ENCODE measurements at places on chromosomes 4 and X.

GRCh38 chr4:24274381-24274941 lies 309.9 kb downstream of the DHX15 start:
- DNase-seq, result no peak

DNA sequence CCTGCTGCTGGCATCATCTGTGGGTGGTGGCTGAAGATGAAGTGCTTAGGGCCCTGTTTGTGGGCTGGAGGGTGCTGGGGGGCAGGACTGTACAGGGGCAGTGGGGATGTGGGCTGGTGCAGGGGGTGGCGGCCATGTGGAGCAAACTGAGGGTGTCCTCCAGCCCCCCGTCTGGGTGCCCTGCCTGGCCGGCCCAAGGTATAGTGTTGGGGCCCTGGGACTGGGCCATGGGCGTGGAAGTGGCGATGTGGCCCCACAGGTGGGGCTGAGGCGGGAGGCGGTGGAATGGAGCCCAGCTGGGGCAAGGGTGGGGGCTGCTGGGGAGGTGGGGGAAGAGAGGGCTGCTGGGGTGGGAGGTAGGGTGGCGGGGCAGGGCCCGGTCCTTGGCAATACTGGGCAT lies 9.5 kb upstream of the KDM5C start:
- no peak for DNase-seq

DNA sequence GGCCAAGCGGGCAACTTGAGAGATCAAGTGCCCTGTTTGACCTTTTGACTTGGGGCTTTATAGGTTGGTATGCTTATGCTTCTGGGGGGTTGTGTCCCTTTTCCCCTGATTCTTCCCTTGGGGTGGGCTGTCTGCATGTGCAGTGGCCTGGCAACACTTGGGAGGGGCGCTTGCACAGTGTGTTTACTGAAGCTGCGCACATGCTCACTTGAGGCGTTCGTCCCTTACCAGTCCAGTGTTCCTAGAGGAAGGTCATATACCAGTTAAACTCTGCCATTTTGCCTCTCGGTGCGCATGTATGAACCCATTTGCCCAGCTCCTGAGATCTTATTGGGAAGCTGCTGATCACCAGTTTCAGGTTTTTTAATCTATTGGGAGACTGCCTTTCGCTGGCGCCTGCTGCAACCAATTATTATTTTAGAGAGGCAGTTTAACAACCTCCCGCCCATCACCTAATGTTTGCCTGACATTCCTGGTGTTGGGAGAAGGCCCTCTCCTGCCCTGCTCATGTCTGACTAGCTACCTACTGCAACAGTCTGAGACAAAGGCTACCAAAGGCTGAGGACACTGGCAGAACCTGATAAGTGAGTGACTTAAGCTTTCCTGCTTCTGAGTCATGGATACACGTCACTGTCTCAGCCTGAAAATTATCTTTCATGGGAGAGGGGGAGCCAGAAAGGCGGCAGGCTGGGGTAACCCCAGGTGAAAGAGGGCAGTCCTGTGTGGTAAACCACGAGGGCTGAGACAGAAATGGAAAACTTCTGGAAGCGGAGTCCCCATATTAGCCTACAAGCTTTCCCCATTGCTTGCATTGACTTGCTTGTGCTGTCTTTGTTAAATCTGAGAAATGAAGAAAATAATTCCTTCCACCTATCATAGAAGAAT lies 97.6 kb downstream of the CPE start:
- DNase-seq, result no peak

DNA sequence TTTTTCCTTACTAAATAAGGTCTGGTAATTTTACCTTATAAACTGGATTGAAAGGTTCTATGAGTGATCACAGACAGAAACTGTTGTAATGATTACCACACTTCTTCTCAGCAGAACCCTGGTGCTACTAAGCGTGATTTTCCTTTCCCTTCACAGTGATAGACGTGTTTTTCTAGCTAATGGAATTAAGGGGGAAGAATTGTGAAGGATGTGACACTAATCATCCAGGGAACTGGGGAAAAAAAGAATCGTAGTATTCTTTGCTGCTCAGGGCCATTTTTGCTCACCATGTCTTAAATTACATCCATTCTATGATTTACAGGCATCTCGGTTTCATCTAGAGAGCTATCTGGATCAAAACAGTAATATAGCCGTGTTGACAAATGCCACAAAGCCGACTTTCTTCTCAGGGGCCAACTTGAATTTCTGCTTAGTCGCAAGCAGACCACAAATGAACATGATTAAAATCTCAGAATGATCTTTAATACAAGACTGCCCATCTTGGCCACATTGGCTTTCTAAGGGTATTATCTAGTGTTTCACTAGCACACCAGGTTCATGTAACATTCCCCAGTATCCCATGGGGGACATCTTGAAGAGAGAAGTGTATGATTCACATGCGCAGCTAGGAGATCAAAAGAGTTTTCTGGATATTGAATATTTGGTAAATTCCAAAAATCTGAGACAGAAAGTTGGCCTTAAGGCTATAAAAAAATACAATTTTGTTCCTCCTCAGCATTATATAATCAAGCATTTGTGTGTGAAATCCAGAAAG lies 154.0 kb downstream of the UGT8 start:
- DNase-seq, result no peak

- no peak for DNase-seq
These were observed 274.4 kb upstream of the VCX start for GRCh38 chrX:7568597-7568996.

DNA sequence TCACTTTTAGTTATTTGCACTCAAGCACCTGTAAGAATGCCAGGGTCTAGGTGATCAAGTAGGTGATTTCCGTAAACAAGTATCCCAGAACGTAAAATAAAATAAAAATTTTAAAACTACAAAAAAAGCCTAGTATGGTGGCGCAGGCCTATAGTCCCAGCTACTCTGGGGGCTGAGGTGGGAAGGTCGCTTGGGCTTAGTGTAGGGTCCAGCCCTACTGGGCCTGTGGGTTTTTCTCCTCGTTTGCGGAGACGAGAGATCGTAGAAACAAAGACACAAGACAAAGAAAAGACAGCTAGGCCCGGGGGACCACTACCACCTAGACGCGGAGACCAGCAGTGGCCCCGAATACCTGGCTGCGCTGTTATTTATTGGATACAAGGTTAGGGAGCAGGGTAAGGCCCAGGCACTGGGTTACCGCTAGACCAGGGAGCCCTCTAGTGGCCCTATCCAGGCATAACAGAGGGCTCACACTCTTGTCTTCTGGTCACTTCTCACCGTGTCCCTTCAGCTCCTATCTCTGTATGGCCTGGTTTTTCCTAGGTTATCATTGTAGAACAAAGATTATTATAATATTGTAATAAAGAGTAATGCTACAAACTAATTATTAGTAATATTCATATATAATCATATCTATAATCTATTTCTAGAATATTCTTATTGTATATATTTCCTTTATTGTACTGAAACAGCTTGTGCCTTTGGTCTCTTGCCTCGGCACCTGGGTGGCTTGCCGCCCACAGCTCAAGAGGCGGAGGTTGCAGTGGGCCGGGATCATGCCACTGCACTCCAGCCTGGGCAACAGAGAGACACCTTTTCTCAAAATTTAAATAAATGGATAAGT lies 38.4 kb downstream of the SAGE1 start:
- DNase-seq, result no peak

DNA sequence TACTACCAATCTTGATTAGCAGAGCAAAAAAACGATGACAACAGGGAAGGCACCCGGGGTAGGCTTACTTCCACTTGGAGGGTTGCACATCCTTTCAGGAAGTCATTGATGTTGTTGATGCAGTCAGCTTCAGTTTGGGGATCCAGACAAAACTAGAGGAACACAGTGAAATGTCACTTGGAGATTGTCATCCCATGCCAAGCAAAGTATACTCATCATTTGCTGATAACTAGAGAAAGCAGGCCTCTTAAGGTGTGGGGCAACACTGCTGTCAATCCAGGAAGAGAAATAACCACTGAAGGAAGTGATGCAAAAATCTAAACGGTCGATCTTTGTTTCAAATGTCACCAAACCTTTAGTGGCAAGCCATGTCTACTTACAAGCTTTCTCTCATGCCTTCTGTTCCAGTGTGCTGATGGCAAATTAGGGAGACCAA lies 1.4 kb downstream of the ARHGEF6 start:
- no peak for DNase-seq

DNA sequence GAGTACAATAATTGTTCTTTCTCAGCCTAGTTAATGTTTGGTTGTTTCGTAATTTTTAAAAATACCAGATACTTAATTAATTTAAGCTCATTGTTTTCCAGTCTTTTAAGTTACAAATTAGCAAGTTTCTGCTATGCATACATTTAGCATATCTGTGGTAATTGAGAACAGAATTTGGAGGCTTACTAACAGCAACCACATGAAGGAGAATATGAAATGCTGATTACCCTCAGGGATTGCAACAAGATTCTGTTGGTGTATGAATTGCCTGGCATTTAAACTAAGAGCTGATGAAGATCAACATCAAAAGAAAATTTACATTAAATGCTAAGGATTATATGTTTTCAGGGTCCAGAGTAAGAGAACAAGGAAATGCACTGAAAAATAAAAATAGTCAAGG lies 580.0 kb upstream of the INTU start:
- DNase-seq, result no peak

GRCh38 chr4:139969635-139970266 lies 184.2 kb downstream of the MAML3 start:
- DNase-seq, result no peak

DNA sequence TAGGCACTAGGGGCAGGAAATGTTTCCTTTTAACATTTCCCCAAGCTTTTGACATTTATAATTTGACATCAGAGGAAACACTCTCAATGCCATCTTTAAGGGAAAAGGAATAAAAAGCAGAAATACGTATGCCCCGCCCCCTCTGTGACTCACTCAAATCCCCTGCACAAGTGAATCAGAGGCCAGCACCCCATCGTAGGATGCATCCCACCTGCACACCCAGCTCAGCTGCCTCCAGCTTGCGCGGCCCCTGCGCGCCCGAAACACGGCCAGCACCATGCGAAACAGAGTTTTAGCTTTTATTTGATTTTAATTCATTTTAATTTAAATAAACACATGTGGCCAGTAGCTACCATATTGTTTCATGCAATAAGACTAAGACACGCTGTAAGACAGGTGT lies 29.5 kb downstream of the ABLIM2 start:
- no peak for DNase-seq

GRCh38 chrX:74520291-74520690 lies 94.1 kb downstream of the RLIM start:
- DNase-seq, result no peak

GRCh38 chr4:103645991-103646390 lies 73.8 kb downstream of the TACR3 start:
- no peak for DNase-seq

DNA sequence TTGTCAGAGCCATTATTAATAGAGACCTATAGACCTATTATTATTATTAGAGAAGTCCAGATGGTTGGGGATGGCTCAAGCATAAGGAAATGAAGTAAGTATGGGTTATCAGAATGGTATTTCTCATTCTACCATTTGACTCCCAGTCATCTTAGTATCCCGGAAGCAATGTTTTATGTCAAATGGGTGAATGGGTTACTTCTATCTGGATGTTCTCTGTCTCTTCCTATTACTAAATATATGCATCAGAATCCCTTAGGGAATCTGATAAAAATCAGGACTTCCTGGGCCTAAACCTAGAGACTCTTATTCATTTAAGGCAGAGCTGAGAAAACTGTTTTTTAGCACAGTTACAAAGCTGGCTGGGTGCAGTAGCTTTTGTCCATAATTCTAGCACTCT lies 149.9 kb downstream of the SLC10A7 start:
- no peak for DNase-seq

- DNase-seq, result no peak
These were observed 9.5 kb downstream of the NAF1 start for GRCh38 chr4:163157157-163157556.

GRCh38 chrX:119266364-119266995 lies 30.4 kb downstream of the PGRMC1 start:
- no peak for DNase-seq

DNA sequence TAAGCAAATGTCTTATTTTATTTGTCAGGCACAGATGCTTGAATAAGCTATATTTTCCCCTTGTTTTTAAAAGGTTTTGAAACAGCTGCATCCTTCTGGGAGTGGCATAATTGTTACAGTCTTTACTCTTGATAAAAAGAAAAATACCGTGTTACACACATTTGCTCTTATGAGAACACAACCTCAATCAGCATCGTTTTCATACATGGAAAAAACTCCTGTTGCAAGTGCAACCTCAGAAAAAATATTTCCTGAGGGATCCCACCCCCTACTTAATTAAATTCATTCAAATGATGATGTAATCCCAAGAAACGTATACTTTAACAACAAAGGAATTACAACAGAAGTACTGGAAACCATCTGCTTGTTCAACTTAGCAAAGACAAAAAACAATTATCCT lies 58.6 kb downstream of the SMAD1 start:
- DNase-seq, result no peak

DNA sequence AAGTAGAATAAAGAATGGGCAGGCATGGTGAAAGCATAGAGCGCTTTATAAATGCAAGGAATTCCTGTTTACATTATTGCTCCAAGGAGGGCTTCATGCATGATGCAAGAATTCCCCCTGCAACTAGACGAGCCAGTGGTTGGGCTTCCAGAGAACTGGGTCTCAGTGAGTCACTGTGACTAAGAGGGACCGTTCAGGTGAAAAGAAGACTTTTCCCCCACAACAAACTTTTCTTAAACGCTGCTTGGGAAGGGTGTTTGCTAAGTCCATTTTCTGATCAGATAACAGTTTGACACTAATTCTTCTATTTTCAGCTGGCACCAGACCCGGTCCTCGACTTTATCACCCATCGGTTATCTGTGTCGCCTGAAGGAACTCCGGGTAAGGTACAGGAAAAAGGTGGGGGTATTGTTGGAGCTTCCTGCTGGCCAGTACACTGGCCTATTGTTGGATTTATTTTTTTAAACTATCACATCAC lies 40.1 kb downstream of the LDB2 start:
- DNase-seq, result no peak

DNA sequence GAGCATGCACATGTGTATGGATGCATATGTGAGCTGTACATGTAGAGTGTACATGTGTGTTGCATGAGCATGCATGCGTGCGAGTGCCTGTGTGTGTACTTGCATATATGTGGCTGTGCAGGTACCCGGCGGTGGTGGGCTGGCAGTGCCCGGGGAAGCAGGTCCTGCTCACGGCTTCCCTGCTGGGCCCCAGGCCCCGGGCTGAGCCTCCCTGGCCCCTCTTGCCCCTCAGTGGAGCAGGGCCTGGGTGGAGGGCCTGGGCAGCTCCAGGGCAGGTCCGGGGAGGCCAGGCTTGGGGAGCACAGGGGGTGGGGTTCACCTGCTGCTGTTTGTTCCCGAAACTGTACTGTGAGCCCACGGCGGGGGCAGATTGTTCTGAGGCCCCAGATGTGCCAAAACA lies 9.4 kb downstream of the NAT8L start:
- DNase-seq, result no peak

- no peak for DNase-seq
These were observed 2.4 kb upstream of the FGFRL1 start for GRCh38 chr4:1008840-1009541.

DNA sequence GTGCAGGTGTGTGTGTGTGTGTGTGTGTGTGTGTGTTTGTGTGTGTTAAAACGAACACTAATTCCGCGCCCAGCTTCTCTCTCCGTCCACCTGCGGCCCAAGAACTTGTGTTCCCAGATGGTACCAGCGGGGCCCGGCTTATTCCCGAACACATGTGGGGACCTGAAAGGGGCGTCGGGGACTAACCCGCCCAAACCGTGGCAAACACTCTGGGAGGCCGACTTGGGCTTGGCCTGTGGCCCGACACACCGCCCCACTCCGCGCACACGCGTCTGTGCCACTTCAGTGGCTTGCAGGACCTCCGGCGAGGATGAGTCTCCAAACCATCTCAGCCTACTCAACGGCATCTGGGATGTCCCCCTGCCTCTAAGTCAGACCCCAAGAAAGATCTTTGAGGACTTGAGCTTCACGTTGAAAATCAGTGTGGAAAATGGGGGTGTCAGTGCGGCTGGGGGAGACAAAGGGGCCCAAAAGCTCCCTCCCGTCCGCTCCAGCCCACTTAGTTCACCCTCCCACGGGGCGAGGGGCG lies 790 bp upstream of the HHIP start:
- DNase-seq, result no peak

Measured in C1 segment of cervical spinal cord (tissue), 14 donors.